Stimulated activated CD8-positive, alpha-beta memory T cell treated with anti-CD3 and anti-CD28 coated beads, Interleukin-4, amount 100 ng/mL, for 1 hour (primary cell): ENCODE measurements at places on chromosomes 11 and 22.

GRCh38 chr11:6717426-6717825 lies 34.3 kb upstream of the MRPL17 start:
- DNase-seq = no peak

GRCh38 chr22:44247346-44247745 lies 65.4 kb downstream of the SHISAL1 start:
- no peak for DNase-seq

- DNase-seq = peak; percentile 37
Observed at GRCh38 chr22:44667829-44668189, 34.2 kb upstream of the PRR5 start.

DNA sequence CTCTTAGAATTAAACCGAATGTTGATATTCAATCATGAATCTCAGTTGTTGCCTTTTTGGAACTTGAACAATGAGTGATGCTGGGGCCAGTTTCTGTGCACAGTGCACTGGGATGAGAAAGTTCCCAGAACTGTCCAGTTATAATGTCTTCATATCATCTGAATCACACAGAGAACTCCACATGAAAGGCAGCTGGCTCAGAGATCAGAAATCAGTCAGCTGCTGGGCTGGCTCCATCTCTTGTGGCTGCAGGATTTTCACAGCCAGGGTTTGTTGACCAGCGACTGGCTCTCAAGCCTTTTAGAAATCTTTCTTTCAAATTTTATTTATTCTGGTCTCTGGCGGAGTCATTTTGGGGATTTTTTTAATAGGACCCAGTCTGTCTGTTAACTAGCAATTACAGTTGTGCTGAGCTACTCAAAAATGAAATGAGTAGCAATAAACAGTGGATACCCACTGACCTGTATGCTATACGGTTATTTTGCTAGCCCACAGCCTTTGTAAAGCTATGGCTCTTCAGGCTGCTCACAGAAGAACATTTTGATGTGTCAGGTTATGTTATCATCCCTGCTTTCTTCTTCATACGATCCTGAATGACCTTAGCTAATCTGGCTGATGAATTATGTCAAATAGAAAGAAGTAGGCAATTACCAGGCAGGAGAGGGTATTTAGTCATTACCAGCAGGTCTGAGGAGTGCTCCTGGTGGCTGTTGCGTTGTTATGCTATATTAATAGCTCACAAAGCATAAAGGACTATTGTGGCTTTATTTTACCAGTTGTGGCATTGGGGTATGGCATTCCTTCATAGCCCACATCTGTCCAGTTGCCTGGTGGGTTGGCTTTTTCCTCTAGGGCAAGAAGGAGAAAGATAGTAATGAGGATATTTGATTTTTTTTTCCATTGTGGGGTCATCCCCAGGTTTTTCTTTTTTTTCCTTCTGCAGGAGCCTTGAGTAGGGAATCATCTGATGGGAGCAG lies 3.6 kb downstream of the FAT3 start:
- DNase-seq = no peak

DNA sequence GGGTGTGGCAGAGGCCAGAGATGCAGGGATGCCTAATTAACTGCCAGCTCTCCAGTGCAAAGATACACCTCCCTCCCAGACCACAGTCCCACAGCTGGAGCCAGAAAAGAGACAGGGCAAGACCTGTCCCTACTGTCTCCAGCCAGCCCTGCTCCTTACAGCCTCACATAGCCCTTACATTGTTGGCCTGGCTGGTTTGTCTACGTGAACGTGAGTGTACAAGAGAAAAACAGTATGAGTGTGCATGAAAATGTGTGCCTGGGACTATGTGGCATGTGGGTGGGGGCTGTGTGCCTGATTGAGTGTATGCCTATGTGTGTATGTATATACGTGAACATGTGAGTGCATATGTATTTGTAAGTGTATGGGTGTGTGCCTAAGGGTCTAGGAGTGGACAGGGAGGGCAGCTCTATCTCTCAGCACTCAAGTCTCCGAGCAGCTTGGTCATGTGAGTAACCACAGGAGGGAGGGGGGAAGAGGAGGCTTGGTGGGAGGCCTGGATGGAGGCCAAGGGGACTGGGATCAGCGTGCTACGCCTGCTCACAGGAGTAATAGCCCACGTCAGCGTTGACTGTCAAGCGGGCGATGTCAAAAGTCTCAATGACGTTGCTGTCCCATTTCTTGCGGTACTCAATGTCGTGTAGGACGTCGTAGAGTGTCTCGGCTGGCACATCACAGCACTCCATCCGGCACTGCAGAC lies 6.6 kb upstream of the ARAP1 start:
- DNase-seq = no peak

GRCh38 chr22:18044548-18045271 lies 20.3 kb upstream of the MICAL3 start:
- no peak for DNase-seq

DNA sequence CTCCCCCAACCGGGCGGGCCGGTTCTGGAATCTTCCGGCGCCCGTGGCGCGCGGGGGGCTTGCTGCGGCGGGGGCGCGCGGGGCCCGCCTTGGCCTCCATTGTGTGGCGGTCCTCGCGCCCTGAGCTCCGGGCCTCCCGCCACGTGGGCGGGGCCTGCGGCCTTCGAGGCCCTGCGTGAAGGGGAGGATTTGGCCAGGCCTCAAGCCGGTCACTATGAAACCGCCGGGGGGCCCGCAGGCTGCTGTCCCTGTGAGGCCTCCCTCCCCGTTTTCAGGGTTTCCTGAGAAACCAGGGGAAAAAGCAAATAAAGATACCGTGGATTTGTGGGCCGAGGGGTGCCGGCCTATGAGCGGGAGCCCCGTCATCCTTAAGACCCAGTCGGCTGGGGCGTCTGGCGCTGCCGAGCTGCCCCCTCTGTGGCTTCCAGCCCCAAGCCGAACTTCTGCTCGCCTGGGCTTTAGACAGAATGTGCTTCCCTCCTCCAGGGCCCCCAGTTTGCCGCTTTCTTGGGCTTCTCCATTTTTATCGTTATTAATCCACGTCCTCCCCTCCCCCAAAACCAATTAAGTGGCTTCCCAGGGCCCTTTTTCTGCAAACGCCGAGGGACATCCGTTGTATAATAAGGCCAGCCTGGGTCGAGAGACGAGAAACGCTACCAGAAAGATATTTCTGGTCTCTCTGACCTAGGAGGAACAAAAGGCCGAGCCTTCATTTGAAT lies 602 bp downstream of the EWSR1 start:
- DNase-seq = peak; percentile 18

DNA sequence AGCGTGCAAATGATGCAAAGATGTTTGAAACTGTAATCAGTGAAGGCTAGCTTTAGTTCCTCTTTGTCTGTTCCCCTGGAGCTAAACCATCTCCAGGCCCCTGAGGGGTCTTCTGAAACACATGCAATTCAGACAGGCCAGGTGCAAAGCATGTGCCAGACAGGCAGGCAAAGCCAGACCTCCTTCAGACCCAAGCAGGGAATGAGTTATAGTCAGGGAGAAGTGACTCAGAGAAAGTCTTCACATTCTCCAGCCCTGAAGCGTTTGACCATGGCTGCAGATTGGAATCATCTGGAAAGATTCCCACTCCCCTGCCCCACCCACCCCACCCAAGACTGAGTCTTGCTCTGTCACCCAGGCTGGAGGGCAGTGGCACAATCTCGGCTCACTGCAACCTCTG lies 187.0 kb upstream of the ISX start:
- DNase-seq = no peak

GRCh38 chr22:23065069-23065451 lies 5.3 kb upstream of the GNAZ start:
- no peak for DNase-seq

DNA sequence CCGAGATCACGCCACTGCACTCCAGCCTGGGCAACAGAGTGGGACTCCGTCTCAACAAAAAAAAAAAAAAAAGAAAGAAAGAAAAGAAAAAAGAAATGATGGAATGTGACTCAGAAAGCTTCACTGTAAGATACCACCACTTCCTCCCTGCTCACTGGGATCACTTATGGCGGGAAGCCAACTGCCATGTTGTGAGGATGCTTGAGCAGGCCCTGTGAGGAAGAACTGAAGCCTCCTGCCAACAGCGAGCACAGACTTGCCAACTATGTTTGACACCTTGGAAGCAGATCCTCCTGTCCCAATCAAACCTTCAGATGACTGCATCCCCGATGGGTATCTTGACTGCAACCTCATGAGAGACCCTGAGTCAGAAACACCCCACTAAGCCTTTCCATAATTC lies 8.3 kb downstream of the SEC14L6 start:
- DNase-seq = no peak

GRCh38 chr11:113778111-113778910 lies 1.3 kb upstream of the CLDN25 start:
- DNase-seq = no peak

- DNase-seq = no peak
Observed at GRCh38 chr22:47044722-47045535, 282.5 kb downstream of the TBC1D22A start.

DNA sequence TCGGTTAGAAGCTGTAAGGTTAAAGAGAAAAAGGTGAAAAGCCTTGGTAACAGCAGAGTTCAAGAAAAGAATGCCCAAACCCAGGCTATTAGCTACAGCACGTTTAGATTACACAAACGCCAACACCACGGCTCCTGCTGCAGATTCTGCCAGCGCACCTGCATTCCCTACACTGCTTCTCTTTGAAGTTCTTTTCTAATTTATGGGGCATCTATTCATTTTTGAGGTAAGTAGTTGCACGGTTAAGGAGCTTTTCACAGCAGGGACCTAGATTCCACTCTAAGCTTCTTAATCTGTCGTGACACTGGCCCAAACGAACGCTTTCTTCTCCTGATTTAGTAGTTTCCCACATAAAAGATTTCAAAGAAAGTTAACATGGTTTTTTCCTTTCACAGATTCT lies 38.0 kb upstream of the CHKA start:
- DNase-seq = no peak

DNA sequence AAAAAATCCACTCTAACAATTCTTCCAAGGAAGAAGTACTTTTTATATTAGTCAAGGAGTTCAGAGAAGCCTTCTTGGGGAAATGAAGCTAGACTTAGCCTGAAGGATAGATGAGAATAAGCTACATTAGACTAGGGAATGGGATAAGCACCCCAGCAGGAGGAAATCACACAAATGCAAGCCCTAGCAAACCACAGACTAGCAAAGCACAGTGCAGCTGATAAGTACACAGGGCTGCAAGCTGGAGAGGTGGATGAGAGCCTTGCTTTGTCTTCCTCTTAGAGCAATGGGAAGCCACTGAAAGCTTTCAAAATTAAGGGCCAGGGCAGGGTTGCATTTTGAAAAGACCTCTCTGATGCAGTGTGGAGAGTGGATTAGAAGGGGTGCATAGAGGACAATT lies 946.2 kb downstream of the LRRC4C start:
- DNase-seq = no peak

DNA sequence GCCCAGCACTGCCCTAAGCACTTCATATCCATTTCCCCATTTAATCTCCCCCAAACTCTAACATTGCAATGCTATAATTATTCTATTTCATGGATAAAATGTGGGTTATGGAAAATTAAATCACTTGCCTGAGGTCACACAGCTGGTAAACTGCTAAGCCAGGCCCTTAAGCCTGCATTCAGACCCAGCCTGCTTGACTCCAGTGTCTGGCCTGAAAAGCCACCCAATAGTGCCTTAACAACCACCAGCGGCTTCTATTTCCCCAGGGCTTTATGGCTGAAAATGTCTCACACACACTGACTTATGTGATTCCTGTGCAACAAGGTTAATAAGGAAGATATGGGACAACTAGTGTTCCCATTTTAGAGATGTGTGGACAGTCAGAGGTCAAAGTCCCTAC lies 178.5 kb upstream of the SNX19 start:
- DNase-seq = no peak

DNA sequence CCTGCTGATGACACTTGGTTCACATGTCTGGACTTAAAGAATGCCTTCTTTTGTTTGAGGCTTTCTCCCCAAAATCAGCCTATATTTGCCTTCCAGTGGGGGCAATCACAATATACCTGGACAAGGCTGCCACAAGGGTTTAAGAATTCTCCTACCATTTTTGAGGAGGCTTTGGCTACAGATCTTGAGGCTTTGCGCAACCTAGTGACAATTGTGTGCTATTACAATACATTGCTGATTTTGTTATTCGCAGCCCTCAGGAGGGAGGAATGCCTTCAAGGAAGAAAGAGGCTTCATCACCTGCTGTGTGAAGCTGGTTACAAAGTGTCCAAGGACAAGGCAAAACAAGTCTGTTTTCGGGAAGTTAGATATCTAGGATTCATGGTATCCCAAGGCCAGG lies 50.8 kb upstream of the OR4C15 start:
- DNase-seq = no peak

DNA sequence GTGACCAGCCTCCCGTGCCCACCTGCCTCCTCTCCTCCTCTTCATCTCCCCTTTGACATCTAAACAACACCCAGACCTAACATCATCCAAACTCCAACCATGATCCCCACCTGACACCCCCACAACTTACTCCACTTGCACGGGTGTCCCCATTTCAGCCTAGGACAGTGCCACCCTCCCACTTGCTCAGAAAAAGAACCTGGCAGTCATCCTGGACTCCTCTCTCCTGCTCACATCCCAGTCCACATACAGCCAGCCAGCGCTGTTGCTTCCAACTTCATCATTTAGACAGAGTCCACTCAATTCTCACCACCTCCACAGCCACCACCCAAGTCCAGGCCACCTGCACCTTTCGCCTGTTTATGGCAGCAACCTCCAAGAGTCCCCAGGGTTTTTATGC lies 485.7 kb downstream of the MN1 start:
- DNase-seq = no peak

DNA sequence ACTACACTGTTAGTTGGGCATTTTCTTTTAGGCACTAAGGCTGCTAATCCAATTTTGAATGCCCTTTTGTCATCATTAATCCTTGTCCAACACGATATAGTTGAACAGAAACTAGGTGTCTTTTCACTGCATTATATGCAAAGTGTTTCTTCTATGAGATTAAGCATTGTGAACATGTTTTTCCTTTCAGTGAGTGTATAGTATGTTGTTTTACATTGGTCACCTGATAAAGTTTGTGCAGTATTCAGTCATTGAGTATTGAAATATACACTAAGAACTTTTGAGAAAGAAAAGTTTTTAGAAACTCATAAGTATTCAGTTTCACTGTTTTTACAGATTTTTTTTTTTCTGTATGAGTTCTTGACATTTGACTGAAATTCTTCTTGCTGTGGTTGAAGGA lies 59.0 kb downstream of the ZC3H12C start:
- DNase-seq = no peak

GRCh38 chr11:111327908-111328624 lies 29.7 kb downstream of the POU2AF3 start:
- no peak for DNase-seq
